Stimulated activated CD8-positive, alpha-beta memory T cell treated with anti-CD3 and anti-CD28 coated beads, Interleukin-4, amount 100 ng/mL, for 4 hours (primary cell): ENCODE measurements at places on chromosomes 2 and 18.

DNA sequence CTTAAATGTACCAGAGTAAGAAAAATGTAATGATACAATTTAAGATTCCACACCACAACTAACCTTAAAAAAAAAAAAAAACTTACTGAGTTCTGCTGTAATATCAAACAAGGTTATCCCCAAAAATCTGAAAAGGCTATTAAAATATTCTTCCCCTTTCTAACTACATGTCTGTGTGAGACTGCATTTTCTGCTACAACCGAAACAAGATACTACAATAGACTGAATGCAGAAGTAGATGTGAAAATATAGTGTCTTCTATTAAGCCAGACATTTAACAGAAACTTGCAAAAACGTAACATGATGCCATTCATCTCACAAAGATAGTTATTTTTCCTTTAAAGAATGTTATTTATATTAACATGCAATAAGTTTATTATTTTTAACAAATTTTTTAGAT is 16.2 kb downstream of the SS18 start:
- no peak for DNase-seq

GRCh38 chr2:3343012-3343411 is 34.6 kb downstream of the EIPR1 start:
- DNase-seq, result no peak

- no peak for DNase-seq
Measured at GRCh38 chr18:9741406-9741792, 33.3 kb downstream of the RAB31 start.

DNA sequence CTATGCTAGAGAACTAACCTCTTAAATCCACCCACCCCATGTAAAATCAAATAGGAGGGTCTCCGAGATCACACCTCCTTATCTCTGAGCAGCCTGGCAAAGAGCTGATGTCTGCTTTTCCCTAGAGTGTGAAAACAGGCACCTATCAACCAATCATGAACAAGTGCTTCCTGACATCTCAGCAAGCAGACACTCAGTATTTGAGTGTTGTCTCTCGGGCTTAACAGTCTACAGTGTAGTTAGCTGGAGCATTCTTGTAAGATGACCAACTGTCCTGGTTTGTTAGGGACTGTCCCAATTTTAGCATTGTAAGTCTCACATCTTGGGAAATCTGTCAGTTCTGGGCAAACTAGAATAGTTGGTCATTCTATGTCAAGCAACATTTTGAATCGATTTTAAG is 26.4 kb downstream of the MARCHF4 start:
- DNase-seq, result no peak

DNA sequence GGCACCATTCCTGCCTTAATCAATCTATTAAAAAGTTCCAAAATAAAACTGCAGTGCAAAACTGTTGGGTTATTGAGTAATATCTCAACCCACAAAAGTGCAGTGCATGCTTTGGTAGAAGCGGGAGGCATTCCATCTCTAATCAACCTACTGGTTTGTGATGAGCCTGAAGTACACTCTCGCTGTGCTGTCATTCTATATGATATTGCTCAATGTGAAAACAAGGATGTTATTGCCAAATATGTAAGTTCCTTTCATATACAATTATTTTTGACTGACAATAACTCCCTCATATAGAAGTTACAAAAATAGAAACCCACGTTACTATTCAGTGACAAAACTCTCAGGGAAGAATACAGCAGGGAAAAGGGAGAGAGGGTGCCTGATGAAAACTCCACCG is 43.0 kb downstream of the OSGEPL1 start:
- DNase-seq, result no peak

DNA sequence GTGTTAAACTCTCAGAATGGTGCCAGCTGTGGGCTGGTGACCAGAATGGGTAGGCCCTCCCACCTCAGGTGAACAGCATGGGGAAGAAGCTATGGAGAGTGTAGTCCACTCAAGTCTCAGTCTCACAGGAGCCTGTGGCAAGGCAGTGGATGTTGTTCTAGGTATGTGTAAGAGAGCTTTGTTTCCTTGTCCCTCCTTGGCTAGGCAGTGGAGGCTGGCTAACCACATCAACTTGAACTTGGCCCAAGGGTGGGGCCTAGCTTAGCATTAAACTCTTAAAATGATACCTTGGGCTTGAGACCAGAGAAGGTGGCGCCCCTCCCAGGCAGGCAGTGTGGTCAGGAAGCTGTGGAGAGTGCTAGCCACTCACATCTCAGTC is 53.2 kb upstream of the SLC4A10 start:
- DNase-seq, result no peak

DNA sequence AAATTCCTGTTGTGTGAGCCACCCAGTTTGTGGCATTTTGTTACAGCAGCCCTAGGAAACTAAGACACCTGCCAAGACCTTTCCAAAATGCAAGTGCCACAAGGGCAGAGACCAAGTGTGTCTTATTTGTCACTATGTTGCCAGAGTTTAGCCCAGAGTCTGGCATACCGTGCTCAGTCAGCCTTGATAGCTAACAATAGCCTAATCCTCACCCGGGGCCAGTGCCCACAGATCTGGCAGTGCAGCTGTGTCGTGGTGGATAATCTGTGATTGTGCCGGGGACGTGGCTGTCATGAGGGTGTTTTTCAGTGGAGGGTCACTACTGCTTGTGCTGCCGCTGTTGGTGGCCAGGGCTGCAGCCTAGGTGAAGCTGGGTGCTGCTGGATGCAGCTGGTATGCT is 53.5 kb downstream of the MEP1B start:
- DNase-seq, result no peak

- no peak for DNase-seq
Measured at GRCh38 chr2:118814368-118814767, 33.1 kb downstream of the EN1 start.

DNA sequence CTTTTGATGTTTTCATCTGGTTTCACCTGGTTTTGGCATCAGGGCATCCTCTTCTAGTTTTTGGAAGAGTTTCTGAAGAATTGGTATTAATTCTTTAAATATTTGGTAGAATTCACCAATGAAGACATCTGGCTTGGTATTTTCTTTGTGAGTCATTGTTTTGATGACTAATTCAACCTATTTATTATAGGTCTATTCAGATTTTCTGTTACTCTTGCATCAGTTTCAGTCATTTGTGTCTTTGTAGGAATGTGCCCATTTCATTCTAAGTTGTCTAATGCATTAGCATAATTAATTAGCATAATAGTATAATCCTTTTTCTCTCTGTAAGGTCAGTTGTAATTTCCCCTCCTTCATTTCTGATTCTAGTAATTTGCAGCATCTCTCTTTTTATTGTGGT is 8.0 kb downstream of the GNLY start:
- DNase-seq, result no peak

DNA sequence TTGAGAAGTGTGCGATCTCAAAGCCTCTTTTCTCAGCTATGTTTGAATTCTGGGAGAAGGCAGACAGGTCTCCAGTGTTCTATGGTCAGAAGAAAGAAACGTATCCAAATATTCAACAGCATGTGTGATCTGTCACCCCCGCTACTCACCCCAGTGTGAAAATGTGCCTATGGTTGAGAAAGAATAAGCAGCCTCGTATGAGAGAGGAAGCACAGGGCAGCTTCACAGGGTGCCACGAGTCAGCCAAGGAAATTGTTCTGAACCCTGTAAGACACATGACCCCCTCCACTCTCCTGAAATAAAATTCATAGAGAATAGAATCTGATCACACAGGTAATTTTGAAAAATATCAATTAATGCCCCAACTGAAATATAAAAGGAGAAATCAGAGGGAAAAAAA is 8.0 kb upstream of the SF3B1 start:
- no peak for DNase-seq

- DNase-seq, result no peak
Measured at GRCh38 chr2:159737292-159737916, 25.1 kb downstream of the MARCHF7 start.

DNA sequence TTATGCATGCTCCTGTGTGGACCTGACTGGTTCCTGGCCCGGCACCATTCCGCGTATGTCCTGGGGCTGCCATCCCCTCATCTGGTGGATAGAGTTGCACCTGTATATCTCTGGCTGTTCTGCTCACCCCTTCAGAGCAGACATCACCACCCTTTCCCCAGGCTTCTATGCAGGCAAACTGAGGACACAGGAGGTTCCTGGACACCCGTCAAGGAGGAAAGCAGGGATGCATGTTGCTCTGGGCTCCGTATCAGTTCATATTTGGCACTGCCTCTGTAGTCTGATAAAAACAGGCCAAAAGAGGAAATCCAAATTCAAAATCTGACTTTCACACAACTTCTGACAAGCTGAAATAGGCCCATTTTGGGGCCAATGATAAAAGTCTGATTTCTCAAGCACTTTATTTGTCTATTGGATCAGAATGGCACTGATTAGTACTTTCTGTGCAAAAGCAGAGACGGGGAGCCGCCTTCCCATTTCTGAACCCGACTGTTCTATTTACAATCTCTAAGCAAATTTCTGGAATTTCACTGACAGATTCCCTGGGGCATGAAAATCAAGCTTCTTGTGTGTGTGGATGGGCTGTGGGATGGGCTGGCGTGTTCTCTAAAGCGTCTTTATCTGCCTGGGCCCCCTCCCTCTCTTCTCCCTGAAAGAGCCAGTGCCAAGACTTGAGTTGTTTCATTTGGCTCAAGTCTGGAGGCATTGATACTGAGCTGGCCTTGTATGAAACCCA is 96.9 kb downstream of the SETBP1 start:
- no peak for DNase-seq

- DNase-seq, result no peak
Measured at GRCh38 chr2:208077276-208077675, 47.0 kb downstream of the CRYGD start.
